ENCODE measurements at places on chromosomes 5 and 9.

GRCh38 chr9:130630506-130631330 lies 33.7 kb upstream of the PRDM12 start:
- DNase-seq, result no peak

GRCh38 chr9:17216646-17217045 lies 81.8 kb downstream of the CNTLN start:
- DNase-seq, result no peak

DNA sequence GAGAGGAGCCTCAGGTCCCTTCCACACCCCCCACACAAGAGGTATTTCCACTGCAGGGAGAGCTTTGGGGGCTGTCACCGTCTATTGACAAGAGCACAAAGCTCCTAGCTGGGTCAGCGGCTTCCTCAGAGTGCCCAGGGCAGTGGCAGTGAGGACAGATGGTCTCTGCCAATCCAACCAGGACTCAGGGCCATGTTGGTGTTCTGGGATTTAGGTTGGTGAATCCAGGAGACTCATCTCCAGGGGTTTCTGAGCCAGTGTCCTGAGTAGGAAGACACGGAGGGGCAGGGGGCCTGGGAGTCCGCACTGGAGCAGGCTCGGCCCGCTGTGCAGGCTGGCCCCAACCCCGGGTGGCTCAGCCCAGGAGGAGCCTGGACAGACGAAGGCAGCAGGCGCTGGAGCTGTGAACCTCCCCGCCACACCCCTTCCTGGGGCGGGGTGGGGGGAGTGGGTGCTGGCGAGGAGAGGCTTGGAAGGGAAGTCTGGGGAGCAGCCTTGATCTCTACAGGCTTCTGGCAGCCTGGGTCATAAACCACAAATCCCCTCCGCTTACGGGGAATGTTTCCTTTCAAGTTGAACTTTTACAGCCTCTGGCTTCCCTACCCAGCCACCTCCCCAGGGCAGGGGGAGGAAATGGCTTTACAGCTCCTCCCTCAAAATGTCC lies 19.6 kb downstream of the CRB2 start:
- peak; percentile 89 for DNase-seq

DNA sequence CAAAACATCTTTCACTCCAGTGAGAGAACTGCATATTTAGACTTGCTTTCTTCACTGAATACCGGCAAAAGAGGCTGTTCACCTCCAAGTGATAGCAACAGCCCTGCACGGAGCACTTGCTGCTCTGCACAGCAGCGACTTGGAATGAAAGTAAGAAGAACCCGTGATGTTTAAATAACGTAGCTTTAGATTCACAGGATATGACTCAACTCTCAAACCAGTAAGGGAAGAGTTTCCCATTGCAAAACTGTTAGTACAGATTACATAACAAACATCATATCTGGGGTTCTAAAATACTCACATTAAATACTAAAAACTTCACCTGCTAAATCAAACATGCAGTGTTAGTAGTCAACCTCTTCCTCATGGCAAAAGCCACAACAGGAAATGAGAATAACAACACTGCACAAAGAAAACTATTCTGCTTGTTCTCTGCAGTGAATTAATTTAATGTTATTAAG lies 203.4 kb downstream of the MCTP1 start:
- no peak for DNase-seq

DNA sequence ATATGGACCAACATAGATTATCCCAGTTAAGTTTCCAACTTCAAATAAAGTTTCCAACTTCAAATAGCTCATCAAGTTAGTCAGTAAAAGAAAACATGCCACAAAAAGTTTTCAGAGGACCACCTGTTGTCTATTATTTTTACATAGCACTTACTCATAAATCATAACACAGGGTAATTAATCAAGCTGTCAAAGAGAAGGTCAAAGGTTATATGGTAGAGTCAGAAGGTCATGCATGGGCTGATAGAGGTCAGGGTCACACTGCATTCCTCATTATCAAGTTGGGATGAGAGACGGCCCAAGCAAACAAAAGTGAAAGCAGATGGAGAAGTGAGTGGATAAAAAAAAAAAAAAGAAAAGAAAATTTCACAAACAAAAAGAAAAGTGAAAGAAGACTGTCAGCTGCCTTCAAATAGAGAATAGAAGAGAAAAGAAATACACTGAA lies 145.5 kb upstream of the POU5F2 start:
- no peak for DNase-seq

DNA sequence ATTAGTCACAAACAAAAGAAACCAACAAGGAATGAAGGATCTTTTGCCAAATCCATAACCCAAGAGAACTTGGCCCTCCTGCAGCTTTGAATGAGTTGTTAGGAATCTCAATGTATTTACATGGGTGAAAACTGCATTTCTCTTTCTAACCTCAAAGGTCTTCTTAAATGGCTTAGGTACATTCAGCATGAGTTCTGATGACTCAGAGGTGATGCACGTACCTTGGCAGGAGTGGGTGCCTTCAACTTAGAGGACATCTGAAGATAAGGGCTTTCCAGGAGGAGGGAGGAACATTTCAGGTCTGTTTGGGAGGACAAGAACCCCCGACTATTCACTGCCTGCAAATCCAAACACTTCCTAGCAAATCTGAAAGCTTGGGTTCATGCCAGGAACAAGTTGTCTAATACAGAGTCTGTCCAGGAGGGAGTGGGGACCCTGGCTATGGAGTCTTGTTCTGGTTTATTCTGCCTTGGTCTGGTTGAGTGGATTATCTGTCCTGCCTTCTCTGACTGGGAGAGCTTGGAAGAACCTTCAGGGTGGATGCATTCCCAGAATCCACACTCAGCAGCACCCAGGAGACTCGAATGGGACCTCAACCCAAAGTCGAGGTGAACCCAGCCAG lies 65.7 kb downstream of the IRX2 start:
- DNase-seq, result no peak

DNA sequence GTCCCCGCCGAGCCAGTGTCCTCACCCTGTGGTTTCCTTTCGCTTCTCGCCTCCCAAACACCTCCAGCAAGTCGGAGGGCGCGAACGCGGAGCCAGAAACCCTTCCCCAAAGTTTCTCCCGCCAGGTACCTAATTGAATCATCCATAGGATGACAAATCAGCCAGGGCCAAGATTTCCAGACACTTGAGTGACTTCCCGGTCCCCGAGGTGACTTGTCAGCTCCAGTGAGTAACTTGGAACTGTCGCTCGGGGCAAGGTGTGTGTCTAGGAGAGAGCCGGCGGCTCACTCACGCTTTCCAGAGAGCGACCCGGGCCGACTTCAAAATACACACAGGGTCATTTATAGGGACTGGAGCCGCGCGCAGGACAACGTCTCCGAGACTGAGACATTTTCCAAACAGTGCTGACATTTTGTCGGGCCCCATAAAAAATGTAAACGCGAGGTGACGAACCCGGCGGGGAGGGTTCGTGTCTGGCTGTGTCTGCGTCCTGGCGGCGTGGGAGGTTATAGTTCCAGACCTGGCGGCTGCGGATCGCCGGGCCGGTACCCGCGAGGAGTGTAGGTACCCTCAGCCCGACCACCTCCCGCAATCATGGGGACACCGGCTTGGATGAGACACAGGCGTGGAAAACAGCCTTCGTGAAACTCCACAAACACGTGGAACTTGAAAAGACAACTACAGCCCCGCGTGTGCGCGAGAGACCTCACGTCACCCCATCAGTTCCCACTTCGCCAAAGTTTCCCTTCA lies 1.4 kb downstream of the GLIS3 start:
- DNase-seq, result peak; percentile 62

DNA sequence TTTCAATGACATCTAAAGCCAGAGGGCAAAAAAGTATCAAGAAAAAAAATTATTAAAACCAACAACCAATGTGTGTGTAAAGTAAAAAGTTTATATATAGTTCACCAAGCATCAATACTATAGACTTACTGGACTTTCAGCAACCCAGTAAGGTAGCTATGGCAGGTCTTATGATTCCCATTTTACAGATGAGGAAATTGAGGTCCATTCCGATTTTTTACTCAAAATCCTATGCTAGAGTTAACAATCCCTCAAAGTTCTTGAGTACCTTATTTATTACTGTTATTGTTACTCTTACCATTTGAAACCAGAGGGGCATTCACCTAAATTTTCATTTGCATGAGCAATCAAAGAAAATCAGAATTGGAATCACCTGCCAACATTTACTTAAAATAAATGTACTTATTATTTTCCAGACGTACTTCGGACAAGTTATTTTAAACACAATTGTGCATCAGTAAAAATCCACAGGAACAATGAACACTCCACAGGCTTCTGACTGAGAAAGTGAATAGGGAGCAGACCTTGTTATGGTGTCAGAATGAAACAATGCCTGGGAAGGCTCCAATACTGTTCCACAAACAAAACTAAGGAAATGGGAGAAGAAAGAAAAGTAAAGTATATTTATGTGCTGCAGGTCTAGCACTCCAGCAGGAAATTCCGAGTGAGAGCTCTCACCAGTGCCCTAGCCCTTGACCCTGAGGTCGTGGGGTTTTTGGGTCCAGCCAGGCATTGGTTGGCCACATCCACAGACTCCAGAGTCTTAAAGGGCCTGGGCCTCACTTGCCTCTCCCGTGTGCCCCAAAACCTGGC lies 229.9 kb downstream of the PIK3R1 start:
- DNase-seq, result peak; percentile 25

DNA sequence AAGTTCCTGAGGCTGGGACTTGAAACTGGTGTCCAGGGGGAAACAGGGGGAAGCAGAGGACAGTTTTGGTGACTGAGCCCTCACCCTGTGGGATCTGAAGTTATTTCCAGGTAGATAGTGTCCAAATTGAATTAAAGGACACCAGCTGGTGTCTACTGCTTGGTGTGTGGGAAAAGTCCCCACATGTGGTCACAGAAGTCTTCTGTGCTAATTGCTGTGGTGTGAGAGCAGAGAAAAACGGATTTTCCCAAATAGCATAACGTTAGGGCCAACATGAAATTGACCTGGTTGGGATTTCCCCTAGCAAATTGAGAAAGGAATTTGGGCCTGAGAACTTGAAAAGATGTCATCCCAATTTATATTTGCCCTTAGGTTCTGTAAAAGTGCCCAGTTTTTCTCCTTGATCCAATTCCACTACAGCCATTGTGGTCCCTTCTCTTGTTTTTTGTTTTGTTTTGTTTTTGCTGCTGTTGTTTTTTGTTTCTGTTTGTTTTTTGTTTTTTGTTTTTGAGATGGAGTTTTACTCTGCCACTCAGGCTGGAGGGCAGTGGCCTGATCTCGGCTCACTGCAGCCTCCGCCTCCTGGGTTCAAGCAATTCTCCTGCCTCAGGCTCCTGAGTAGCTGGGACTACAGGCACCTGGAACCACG lies 5.6 kb upstream of the STARD4 start:
- DNase-seq, result no peak

GRCh38 chr9:8536845-8537244 lies 737.3 kb upstream of the DMAC1 start:
- no peak for DNase-seq

GRCh38 chr5:120098902-120099535 lies 365.1 kb upstream of the PRR16 start:
- DNase-seq, result no peak

- no peak for DNase-seq
Measured at GRCh38 chr5:1731091-1731639, 68.5 kb downstream of the MRPL36 start.

GRCh38 chr5:113776168-113776567 lies 262.7 kb downstream of the YTHDC2 start:
- no peak for DNase-seq

DNA sequence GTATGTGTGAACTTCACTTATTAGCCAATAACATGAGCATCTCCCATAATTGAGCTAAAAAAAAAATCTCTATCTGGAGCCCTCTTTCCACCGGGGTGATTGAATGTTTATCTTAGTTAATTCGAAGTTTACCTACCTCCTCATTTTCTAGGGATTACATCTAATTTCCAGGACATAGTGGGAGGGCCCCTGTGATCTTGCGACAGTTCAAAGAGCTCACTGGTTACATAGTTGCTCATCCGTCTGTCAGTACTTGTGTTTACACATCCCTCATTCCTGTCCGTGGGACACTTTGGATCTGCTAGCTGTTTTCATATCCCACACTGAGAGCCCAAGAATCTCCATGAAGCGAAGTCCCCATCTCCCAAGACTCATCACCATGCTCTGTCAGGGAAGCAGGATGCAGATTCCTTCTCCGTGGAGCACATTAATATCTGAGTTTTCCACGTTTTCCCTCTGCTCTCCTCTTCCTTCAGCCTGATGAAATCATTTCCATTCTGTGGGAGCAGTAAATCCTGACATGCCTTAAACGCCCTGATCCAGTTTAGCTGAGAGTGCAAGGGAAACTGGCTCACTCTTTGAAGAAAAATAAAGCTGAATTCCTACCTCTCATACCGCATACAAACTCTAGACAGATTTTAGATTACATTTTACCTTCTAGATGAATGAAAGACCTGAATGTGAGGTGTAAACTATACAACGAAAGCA lies 10.2 kb upstream of the SFXN1 start:
- DNase-seq, result no peak

GRCh38 chr5:82150559-82150958 lies 127.6 kb downstream of the RPS23 start:
- no peak for DNase-seq

DNA sequence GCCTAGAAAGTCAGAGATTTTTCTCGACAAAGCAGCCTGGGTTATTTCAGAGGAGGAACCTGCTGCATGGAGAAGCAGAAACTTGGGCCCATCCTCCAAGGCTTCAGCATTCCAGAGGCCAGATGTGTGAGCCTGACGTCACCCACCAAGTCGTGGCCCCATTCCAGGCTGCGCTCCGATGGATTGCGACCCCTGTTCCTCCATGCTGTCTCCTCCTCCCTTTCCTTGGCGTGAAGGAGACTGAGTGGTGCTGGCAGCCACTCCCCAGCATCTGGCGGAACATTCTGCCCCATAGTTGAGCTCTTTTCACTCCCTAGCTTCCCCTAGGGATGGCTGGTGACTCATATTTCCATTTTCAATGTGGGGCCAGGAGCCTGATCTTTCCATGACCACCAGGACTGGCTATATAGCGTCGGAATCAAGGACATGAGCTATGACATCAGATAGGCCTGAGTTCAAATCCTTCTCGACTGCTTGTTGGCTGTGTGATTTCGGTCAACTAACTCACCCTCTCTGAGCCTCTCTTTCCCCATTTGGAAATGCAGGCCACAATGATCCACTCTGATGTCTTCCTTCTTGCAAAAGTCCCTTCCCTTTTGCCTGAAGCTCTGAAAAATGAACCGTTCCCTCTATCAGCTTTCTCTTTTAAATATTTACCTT lies 24.5 kb upstream of the DUSP1 start:
- peak; percentile 88 for DNase-seq

DNA sequence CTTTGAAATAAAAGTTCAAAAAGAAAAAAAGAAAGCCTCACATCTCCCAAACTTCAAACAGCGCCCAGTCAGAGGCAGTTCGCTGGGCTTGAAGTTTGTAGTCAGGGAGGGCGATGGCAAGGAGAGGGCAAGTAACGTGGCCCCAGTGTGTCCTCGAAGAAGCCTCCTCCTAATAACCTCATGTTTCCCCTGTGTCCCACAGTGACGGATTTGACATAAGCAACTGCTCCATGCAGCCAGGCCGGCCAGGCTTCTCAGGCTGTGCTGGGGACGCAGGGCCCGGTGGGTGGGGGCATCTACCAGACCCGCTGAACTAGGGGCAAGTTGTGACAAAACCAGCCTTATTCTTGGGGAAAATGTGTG lies 172.2 kb downstream of the ERCC6L2 start:
- peak; percentile 62 for DNase-seq

Data from kidney (tissue), 22 donors.